Activated CD4-positive, alpha-beta T cell treated with anti-CD3 and anti-CD28 coated beads for 24 hours (primary cell): ENCODE measurements at places on chromosomes 3 and 15.

- DNase-seq: no peak
These were observed 17.4 kb downstream of the PTPN23 start for GRCh38 chr3:47398228-47398627.

DNA sequence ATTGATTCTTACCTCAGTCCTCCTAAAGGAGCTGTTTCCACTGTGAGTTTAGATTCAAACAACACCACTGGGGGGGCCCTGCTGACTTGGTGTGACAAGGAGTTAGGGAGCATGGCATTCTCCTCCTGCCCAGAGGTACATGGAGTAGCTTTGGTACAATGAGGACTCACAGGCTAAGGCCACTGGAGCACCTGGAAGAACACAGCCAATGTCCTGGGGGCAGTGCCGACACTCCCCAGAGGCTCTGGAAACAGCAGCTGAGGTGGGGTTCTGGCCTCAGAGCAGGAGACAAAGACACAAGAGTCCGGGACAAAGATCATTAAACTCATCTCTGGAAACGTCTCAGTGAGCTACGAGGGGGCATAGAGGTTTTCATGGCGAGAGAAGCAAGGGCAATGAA lies 69.7 kb upstream of the POMGNT2 start:
- DNase-seq: no peak

DNA sequence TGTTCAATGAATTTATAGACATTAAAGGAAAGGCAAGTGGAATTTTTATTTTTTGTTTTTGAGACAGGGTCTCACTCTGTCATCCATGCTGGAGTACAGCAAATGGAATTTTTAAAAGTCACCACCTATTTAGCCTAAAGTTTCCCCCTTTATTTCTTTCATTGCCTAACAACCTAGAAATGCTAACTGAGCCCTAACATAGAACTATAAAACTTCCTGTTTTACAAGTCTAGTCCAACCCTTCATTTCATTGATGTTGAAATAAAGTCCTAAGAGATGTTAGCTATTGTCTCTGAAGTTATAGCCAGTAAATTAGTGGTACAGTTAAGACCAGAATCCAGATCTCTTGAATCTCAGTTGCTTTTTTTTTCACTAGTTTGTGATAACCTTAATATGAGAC lies 39.0 kb downstream of the MAPK6 start:
- DNase-seq: no peak

- no peak for DNase-seq
These were observed 223.9 kb downstream of the LRTM1 start for GRCh38 chr3:54703923-54704322.

DNA sequence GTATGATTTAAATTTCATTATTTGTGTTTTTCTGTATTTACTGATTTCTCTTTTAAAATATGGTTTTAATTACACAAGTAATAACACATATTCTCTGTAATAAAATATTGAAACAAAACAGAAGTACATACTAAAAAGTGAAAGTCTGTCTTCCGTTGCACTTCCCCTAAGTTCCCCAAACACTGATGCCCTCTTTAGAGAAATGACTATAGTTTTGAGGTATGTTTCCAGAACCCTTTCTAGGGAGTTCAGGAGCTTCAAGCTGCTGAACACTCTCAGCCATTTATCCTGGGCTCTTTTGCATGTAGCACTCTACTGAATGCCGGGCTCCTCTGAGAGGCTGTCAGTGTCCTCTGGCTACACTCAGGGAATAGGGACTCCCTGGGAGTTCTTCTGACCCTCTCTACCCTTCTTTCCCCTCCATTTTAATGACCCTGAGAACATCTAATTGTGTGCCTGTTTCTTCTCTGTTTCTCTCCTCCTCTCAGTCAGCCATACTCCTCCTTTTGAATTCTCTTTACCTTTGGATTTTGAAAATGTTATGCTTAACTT lies 60.4 kb upstream of the KCNAB1 start:
- DNase-seq: no peak

DNA sequence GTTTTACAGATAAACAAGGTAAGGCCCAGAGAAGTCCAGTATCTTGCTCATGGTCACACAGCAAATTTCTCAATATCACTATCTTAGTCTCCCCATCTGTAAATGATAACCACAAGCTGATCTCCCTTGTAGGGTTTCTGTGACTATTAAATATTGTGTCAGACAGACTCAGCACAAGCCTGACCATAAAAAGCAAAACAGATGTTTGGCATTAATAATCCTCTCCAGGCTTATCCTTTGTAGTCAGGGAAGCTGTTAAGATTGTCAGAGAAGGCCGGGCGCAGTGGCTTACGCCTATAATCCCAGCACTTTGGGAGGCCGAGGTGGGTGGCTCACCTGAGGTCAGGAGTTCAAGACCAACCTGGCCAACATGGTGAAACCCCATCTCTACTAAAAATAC lies 173.2 kb upstream of the PRICKLE2 start:
- DNase-seq: no peak
